ENCODE measurements at places on chromosomes 2 and 18.

GRCh38 chr2:113162173-113162572 lies 11.6 kb upstream of the PSD4 start:
- no peak for DNase-seq

DNA sequence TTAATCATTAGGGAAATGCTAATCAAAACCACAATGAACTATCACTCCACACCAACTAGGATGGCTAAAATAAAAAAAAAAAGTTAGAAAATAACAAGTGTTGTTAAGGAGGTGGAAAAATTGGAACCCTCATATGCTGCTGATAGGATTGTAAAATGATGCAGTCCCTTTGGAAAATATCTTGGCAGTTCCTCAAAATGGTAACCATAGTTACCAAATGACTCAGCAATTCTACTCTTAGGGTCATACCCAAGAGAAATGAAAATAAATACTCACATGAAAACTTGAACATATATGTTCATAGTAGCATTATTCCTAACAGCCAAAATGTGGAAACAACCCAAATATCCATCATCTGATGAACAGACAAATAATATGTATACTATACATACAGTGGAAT lies 15.7 kb upstream of the ACVR2A start:
- no peak for DNase-seq

GRCh38 chr2:88737385-88737784 lies 45.9 kb downstream of the RPIA start:
- DNase-seq = no peak

GRCh38 chr18:63477968-63478367 lies 1.2 kb downstream of the SERPINB5 start:
- no peak for DNase-seq

GRCh38 chr2:40260437-40260836 lies 191.5 kb downstream of the SLC8A1 start:
- no peak for DNase-seq

GRCh38 chr2:123073371-123073770 lies 951.7 kb upstream of the CNTNAP5 start:
- no peak for DNase-seq

DNA sequence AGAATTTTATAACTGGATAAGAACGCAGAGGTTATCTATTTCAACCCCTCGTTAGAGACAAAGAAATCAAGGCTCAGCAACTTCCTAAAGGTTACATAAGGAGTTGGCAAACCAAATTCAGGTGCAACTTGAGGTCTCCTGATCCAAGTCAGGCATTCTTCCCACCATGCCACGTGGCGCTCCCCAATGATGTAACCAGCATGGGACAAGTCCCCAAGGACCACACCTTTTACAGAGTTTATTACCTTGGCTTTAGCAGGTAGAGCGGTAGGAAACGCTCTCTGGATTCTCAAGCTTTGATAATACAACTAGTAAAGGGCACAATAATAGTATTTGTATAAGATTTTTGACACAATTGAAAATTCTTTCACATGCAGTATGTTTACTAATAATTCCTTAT lies 26.7 kb upstream of the MBOAT2 start:
- no peak for DNase-seq

GRCh38 chr18:35283923-35284794 lies 5.9 kb downstream of the ZSCAN30 start:
- no peak for DNase-seq

- DNase-seq = no peak
Observed at GRCh38 chr2:150824118-150824517, 336.7 kb upstream of the RND3 start.

GRCh38 chr2:239853706-239854327 lies 171.3 kb downstream of the NDUFA10 start:
- no peak for DNase-seq

DNA sequence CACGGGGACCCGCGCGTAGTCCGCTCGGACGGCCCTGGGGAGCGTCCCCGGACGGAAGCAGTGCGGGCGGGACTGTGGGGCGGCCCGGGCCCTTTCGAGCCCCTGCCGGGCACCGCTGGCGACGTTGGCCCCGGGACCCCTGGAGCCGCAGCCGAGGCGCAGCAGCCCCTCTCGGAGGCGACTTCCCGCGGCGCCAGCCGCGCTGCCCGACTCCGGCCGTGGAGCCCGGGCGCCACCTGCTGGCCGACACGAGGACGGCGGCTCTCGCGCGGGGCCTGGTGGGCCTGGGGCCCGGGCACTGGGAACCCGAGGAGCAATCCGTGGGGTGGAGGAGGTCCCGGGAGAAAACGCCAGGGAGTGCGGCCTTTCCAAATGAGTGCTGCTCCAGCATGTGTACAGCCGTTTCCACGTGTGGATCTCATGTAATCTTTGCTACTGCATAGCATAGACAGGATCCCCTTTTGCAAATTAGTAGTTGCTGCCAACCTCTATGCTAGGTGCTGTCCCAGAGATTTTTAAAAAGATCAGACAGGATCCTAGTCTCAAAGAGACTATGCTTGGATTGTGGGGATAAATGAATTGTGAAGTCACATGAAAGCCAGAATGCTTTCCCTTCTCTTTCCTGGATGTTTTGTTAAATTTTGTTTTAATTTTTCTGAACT lies 4.0 kb downstream of the ID2 start:
- no peak for DNase-seq

- no peak for DNase-seq
Observed at GRCh38 chr2:174835797-174836255, 71.6 kb upstream of the CHRNA1 start.

DNA sequence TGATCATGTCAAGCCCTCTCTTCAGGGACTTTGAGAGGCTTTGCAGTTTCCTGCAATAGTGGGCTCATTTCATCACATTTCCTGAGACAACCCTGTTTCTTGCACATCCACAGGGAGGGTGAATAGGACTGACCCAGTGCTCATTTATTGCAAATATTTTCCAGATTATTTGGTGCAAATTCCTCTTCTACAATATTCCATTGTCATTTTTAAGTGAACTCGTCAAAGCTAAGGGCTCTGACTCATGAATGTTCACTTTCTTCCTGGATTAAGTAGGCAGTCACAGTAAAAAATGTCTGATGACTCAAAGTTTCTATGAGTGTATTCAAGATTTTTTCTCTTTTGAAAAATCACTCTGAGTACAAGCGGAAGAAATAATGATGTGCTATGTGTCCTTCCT lies 225.5 kb upstream of the GALNT5 start:
- no peak for DNase-seq

DNA sequence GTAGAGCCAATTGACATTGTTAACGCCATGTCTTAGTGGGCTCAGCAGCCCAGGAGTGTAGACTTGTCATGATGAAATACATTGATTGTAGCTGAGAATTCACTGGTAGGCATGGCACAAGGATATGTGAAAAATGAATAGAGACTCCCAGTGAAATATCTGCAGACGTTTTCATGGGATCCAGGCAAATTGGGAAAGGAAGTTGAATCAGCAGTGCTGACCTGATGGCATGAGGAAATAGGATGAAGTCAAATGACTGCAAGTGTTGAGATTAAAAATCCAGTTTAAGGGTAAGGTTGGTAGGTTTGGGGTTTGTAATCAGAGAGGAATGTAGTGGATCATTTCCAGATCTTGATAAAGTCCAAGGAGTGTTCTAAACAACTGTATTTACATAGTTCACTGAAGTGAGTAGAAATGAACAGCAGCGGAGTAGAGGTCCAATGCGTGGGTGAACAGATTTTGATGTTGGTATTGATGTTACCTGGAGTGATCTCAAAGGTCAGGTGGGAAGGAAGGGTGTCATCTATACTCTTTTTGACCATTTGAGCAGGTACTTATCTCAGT lies 24.6 kb downstream of the INSIG2 start:
- DNase-seq = no peak

DNA sequence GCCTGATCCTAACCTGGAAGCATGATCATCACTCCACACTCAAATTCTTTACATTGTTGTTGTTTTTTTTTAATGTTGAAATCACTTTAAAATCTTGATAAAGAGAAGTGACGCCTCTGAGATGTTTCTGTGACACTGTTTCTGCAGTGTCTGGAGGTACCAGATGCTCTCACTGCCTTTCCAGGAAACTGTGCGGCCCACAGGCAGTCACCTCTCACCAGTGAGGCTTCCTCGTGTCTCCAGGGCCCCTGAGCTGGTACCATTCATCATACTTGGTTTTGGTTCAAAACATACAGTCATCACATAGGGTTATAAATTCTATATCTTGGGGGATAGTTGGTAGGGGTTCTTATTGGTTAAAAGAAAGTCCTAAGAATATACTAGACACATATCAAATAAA lies 10.1 kb upstream of the ID2 start:
- DNase-seq = no peak

GRCh38 chr2:147506889-147507288 lies 337.9 kb upstream of the ACVR2A start:
- no peak for DNase-seq

- no peak for DNase-seq
Observed at GRCh38 chr2:20469595-20469994, 22.7 kb downstream of the RHOB start.

DNA sequence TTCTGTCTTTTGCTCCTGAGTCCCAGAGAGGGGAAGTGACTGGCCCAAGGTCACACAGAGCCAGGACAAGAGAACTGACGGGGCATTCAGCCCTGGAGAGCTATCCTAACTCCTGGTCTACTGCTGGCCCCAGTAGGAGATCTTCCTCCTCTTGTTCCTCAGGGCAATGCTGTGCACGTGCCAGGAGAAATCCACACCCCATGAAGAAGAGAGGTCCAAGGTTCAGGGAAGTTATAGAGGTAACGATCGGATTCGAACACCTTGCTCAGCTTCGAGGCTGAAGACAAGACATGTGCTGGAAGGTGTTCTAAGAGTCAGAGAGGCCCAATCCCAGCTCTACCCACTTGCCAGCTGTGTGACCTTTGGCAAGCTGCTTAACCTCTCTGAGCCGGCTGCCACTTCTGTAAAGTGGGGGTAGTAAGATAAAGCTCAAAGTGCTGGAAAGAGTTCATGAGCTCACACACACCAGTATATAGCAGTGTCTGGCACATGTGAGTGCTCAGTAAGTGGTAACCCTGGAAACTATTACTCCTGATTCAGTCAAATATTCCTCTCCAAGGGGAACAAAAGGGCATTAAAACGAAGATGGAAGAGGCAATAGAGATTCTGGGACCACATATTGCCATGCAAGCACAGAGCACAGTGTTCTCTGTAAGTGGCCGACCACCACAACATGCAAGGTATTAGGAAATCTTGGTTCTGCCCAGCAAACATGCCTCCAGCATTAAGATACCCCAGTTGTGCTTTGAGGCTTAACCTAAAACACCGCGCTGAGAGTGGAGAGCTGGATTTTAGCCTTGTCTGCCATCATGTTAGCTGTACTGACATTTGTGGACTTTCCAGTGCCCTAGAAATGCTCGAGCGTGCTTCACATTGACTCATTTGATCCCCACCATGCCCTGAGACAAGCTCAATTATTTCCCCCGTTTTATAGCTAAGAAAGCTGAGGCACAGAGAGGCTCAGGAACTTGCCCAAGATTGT lies 25.6 kb downstream of the SERTAD2 start:
- DNase-seq = no peak

DNA sequence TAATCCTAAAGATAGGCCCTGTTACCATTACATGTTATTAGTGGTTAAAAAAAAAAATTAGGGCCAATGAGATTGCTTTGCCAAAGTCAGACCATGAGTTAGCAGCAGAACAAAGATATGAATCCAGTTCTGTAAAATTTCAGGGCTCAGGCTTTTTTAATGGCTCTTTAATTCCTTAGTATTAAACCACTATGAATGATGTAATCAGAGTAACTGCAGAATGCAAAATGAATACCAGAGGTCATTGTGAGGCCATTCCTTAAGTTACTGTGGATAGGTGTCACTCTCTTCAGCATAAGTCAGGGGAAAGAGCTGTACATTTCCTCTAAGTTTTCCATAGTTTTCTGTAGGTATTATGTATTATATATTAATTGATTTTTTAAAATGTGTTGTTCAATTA lies 42.2 kb upstream of the TBR1 start:
- DNase-seq = no peak

DNA sequence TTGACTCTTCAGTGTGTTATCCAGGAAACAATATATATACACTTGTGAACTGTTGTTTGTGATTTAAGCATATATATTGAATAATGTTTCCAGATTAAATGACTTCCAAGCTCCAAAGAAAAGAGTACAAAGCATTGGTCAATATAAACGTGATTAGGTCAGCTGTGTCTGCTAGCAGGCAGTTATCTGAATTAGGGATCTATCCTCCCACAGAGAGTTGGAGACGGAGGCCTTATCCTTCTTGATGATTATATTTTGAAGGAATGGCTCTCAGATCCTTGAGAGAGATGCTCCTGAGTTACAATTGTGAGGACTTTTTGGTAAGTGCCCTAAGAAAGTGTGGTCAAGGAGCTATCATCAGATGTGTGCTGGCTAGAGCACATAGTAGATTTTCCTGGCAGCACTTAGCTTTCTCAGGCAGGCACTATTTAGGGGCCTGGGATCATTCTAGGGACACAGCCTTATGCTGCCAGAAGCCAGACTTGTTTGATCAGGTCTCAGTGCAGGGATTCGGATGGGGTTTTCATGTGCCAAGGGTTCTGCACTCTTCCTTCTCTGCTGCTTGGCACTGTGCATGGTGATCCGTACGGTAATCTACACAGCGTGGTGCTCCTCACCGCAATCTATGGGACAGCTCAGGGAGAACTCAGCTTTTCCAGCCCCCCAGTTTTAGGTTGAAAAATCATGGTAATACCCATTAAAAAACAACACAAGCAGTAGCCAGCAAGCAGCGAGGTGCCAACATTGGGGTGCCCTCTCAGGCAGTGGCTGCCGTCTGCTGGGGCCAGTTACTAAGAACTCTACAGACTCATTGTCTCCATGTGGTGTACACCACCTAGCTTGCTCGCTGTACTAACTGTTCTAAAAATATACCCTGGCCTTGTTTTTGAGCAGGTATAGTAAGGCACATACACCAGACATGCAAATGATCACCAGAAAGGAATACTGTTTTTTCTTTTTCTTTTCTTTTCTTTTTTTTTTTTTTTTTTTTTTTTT lies 8.0 kb upstream of the ZDBF2 start:
- no peak for DNase-seq

DNA sequence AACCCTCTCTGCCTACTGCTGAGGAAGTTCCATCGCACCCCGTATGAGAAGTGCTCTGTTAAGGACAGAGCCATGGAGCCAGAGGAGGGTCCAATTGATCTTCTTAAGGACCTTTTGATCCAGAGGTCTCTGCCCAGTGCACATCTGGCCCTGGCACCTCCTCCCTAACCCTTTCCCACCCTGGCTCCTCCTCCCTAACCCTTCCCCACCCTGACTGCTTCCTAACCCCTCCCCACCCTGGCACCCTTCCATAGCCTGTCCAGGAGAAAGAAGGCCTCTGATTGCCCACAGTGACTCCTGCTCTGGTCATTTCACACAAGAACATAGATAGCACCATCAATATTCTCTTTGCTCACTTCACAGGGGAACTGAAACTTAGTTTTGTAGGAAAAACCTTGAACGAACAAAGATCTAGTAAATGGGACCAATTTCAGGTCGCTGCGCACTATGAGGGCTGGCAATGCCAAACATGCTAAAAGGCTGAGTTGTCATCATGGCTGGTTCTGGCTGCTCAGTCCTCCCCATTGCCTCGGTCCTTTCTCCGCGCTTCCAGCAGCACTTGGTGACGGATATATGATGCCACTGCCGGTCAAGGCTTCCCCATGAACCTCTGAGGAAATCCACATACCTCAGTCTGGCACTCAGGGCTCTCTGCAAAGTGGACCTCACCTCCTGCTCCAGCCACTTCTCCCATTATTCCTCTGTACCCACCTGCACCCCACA lies 49.2 kb downstream of the PKDCC start:
- DNase-seq = no peak

- DNase-seq = no peak
Observed at GRCh38 chr2:69604026-69604678, 39.4 kb downstream of the AAK1 start.
